ENCODE measurements at places on chromosomes 4 and X. TPM values are rescaled to one million over a fixed set of nuclear protein-coding genes. Genes with fewer than 3 reads are reported as not detected.
A peak's percentile ranks its signal among the peaks of the same experiment; 100 is the strongest.

ZCCHC18 gene
- total RNA-seq = 17.2 TPM

P2RY4 gene
- 1.1 TPM for total RNA-seq

TNIP3 gene
- not detected for total RNA-seq

DNA sequence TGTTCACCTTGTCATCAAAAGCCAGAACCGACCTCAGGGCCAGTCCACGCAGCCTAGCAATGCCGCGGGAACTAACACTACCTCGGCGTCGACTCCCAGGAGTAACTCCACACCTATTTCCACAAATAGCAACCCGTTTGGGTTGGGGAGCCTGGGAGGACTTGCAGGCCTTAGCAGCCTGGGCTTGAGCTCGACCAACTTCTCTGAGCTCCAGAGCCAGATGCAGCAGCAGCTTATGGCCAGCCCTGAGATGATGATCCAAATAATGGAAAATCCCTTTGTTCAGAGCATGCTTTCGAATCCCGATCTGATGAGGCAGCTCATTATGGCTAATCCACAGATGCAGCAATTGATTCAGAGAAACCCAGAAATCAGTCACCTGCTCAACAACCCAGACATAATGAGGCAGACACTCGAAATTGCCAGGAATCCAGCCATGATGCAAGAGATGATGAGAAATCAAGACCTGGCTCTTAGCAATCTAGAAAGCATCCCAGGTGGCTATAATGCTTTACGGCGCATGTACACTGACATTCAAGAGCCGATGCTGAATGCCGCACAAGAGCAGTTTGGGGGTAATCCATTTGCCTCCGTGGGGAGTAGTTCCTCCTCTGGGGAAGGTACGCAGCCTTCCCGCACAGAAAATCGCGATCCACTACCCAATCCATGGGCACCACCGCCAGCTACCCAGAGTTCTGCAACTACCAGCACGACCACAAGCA is 898 bp downstream of the UBQLN2 start:
- no peaks in the 10 kb centered on the region for H3K36me3 ChIP-seq
- H3K4me3 ChIP-seq = peak overlapping the region; percentile 50
- H3K4me1 ChIP-seq = no peaks in the 10 kb centered on the region
- H3K27ac ChIP-seq = peak overlapping the region; percentile 91
- peak; percentile 3 for DNase-seq
- no peaks in the 10 kb centered on the region for H3K27me3 ChIP-seq

GRCh38 chrX:16577483-16578029 is 72.4 kb upstream of the S100G start:
- H3K4me3 ChIP-seq = no peak overlapping the region
- H3K4me1 ChIP-seq = no peaks in the 10 kb centered on the region
- no peaks in the 10 kb centered on the region for H3K27me3 ChIP-seq
- no peak for DNase-seq

- DNase-seq = no peak
- H3K27ac ChIP-seq = no peak overlapping the region
These were observed 34.6 kb upstream of the PRRG1 start for GRCh38 chrX:37314531-37314930.

ANXA3 gene
- total RNA-seq = 43.3 TPM

NIPAL1 gene
- 5.6 TPM for total RNA-seq

SMIM10 gene
- 5.0 TPM for total RNA-seq

GRCh38 chr4:185265942-185266341 is 56.5 kb downstream of the SNX25 start:
- H3K36me3 ChIP-seq = no peaks in the 10 kb centered on the region
- H3K27me3 ChIP-seq = no peaks in the 10 kb centered on the region
- peaks cover 7% of the 10 kb centered on the region for H3K4me1 ChIP-seq
- no peak overlapping the region for H3K4me3 ChIP-seq
- H3K27ac ChIP-seq = no peak overlapping the region

GRCh38 chr4:123248085-123248659 is 148.4 kb upstream of the SPRY1 start:
- H3K4me1 ChIP-seq = no peaks in the 10 kb centered on the region
- no peak overlapping the region for H3K27ac ChIP-seq
- H3K4me3 ChIP-seq = no peak overlapping the region
- H3K27me3 ChIP-seq = no peaks in the 10 kb centered on the region
- no peaks in the 10 kb centered on the region for H3K36me3 ChIP-seq

DNA sequence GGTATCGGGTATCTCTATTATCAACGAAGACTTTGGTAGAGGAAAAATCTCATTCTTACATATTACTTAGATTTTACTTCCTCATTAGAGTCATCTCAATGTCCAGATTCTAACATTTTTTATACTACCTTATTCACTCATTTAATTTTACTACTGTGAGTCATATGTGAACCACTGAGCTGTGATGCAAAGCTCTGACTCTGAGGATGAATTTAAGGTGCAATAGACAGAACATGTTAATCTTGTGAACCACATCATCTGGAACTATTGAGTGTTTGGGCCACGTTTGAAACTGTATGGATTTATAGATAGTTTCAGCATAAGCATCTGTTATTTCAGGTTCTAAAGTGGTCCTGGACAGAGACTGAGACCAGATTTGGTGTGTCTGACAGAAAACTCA is 78.4 kb downstream of the PWWP3B start:
- no peak overlapping the region for H3K4me3 ChIP-seq
- no peaks in the 10 kb centered on the region for H3K4me1 ChIP-seq
- no peak overlapping the region for H3K27ac ChIP-seq
- DNase-seq = no peak
- H3K36me3 ChIP-seq = no peaks in the 10 kb centered on the region

ARX gene
- total RNA-seq = 9.3 TPM

RAI2 gene
- total RNA-seq = 19.1 TPM

GRCh38 chr4:23887989-23888388 is 1.9 kb downstream of the PPARGC1A start:
- no peaks in the 10 kb centered on the region for H3K36me3 ChIP-seq
- H3K4me3 ChIP-seq = peak overlapping the region; percentile 34
- peak; percentile 16 for DNase-seq

GRCh38 chr4:175509320-175509719 is 302.7 kb downstream of the GPM6A start:
- H3K36me3 ChIP-seq = no peaks in the 10 kb centered on the region
- H3K27ac ChIP-seq = no peak overlapping the region
- H3K4me1 ChIP-seq = no peaks in the 10 kb centered on the region
- no peaks in the 10 kb centered on the region for H3K27me3 ChIP-seq

DNA sequence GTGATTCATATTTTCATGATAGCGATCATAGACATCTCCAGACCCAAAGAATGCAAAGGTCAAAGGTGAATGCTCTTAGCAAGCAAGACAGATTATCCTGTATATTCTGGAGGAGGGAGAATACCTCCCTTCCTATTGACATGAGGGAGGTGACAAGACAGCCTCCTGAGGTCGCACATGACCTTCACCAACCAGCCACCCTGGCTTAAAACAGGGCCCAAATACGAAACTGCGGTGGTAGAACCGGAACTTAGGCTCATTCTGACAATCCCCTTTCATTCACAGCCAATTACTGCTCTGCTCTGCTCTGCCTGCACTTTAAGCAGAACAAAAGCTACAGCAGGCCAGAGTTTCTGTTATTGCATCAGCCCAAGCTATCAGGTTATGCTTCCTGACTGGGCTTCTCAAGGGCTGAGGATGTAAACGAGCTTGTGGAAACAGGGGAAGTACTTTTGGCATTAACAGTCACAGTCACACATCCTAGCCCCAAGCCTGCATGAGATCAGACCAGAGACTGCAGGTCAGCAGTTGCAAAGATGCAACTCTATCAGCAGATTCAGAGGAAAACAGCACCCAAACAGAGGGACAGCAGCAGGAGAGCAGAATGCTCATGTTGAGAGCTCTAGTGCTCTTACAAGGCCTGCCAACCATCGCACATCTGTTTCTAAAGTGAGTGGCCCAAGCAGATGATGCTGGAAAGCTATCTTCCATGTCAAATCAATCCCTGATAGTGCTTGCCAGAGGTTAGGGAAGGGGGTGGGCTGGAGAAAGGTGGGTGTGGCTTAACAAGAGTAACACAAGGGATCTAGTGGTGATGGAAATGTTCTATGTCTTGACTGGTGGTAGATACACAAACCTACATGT is 51.3 kb upstream of the MAP3K15 start:
- no peaks in the 10 kb centered on the region for H3K27me3 ChIP-seq
- H3K36me3 ChIP-seq = no peaks in the 10 kb centered on the region
- H3K4me3 ChIP-seq = no peak overlapping the region
- no peak overlapping the region for H3K27ac ChIP-seq
- no peaks in the 10 kb centered on the region for H3K4me1 ChIP-seq

ADH1C gene
- total RNA-seq = 14.5 TPM

DNA sequence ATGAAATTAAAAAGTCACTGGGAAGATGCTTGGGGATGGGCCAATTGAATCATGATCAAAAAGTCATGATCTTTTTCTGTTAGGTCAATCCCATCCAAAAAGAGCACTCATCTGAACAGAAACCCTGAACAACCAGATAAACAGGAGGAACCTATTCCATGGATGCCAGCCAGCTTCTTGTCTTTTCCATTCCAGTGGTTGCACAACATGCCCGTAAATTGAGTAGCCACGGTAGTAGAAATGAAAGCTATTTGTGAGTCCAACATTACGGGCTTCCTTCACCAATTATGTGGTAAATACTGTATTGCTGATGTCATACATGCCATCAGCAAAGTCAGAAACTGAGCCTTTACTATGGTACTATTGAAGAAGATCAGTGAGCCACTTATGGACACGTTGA is 982.4 kb upstream of the HS3ST1 start:
- H3K4me1 ChIP-seq = no peaks in the 10 kb centered on the region
- no peaks in the 10 kb centered on the region for H3K36me3 ChIP-seq
- H3K4me3 ChIP-seq = no peak overlapping the region
- peak; percentile 58 for DNase-seq
- no peak overlapping the region for H3K27ac ChIP-seq

EGF gene
- 1.9 TPM for total RNA-seq

GRCh38 chrX:38142610-38143009 is 78.1 kb downstream of the SRPX start:
- H3K27ac ChIP-seq = no peak overlapping the region
- H3K36me3 ChIP-seq = no peaks in the 10 kb centered on the region
- no peaks in the 10 kb centered on the region for H3K27me3 ChIP-seq
- no peak overlapping the region for H3K4me3 ChIP-seq

RBM47 gene
- total RNA-seq = 241 TPM

DNA sequence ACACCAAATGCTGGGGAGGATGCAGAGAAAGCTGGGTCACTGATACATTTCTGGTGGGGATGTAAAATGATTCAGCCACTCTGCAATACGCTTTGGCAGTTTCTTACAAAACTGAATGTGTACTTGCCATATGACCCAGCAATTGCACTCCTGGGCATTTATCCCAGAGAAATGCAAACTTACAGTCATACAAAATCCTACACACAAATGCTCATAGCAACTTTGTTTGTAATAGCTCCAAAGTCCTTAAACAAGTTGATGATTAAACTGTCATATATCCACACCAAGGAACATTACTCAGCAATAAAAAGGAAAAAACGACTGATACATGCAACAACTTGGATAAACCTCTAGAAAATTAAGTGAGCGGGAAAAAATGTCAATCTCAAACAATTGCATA is 12.3 kb downstream of the MID1 start:
- H3K4me1 ChIP-seq = no peaks in the 10 kb centered on the region
- no peaks in the 10 kb centered on the region for H3K36me3 ChIP-seq
- no peak overlapping the region for H3K4me3 ChIP-seq
- no peak for DNase-seq

HPGD gene
- total RNA-seq = 37.7 TPM

GRCh38 chrX:20265221-20265725 is 1.4 kb downstream of the RPS6KA3 start:
- no peaks in the 10 kb centered on the region for H3K4me1 ChIP-seq
- peak overlapping the region; percentile 88 for H3K27ac ChIP-seq
- H3K36me3 ChIP-seq = no peaks in the 10 kb centered on the region
- H3K4me3 ChIP-seq = peak overlapping the region; percentile 58
- DNase-seq = peak; percentile 43
